ENCODE measurements at places on chromosomes 16 and 17. TPM values are rescaled to one million over a fixed set of nuclear protein-coding genes. Genes with fewer than 3 reads are reported as not detected.
A peak's percentile ranks its signal among the peaks of the same experiment; 100 is the strongest.

DNA sequence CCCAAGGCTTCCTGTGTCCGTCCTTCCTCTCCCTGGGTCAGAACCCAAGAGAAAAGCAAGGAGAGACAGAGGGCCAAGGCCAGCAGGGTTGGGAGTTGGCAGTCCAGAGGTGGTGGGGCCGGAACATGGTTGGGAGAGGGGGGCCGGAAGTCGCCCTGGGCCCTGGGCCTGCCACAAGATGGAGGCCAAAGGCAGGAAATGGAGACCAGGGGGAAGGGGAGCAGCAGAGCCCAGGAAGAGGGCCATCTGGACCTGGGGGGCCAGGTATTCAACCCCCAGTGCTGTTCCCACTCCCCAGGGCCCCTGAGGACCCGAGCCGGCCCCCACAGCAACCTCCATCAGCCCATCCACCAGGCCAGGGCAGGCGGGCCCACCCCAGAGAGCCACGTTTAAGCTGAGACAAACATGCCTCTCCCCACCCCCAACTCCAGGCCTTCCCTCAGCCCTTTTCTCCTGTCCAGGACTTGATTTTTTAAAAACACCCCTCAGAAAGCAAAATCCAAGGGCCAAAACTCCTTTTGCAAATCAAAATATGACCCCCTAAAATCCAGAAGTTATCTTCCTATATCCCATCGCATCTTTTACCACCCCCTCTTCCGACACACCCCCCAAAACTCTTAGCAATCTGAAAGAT lies 4.4 kb upstream of the BCL6B start:
- DNase-seq: no peak
- peaks cover 8% of the 10 kb centered on the region for H3K4me1 ChIP-seq
- peaks cover 9% of the 10 kb centered on the region for H3K27me3 ChIP-seq
- H3K36me3 ChIP-seq: 0 out of 2 replicates have a peak, but pooled peaks cover 2% of the 10 kb centered on the region
- no peak overlapping the region for H3K4me3 ChIP-seq

- H3K4me3 ChIP-seq: no peak overlapping the region
- no peaks in the 10 kb centered on the region for H3K36me3 ChIP-seq
- peaks cover 16% of the 10 kb centered on the region for H3K4me1 ChIP-seq
- no peaks in the 10 kb centered on the region for H3K27me3 ChIP-seq
- DNase-seq: no peak
- no peak overlapping the region for H3K27ac ChIP-seq
These were observed 8.5 kb upstream of the SOCS3 start for GRCh38 chr17:78368348-78368747.

- H3K36me3 ChIP-seq: no peaks in the 10 kb centered on the region
- H3K4me1 ChIP-seq: no peaks in the 10 kb centered on the region
- no peak for DNase-seq
- peaks cover 20% of the 10 kb centered on the region for H3K27me3 ChIP-seq
- no peak overlapping the region for H3K4me3 ChIP-seq
These were observed 11.8 kb upstream of the SLFN13 start for GRCh38 chr17:35460354-35460851.

DNA sequence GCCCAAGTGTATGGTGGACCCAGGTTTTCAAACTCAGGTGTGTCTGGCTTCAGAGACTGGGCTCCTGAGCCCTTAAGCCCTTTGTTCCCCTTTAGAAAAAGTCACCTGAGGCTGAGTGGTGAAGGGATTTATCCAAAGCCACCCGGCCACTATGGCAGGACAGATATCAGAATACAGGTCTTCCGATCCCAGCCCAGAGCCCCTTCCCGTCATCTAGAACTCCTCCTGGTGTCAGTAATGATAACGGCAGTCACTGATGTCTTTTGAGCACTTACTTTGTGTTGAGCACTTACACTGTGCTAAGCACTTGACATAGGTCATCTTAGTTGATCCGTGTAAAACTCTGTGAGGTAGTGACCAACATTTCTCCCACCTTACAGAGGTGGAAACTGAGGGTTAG lies 16.6 kb downstream of the NOD2 start:
- H3K4me3 ChIP-seq: no peak overlapping the region
- H3K27ac ChIP-seq: no peak overlapping the region
- no peak for DNase-seq
- H3K27me3 ChIP-seq: no peaks in the 10 kb centered on the region
- H3K36me3 ChIP-seq: no peaks in the 10 kb centered on the region

- DNase-seq: no peak
- H3K27ac ChIP-seq: no peak overlapping the region
- no peak overlapping the region for H3K4me3 ChIP-seq
- peaks cover 4% of the 10 kb centered on the region for H3K4me1 ChIP-seq
- no peaks in the 10 kb centered on the region for H3K36me3 ChIP-seq
These were observed 2.6 kb downstream of the STAC2 start for GRCh38 chr17:39222866-39223834.

- H3K36me3 ChIP-seq: peaks cover 16% of the 10 kb centered on the region
- H3K4me1 ChIP-seq: peaks cover 4% of the 10 kb centered on the region
- H3K27me3 ChIP-seq: no peaks in the 10 kb centered on the region
- no peak for DNase-seq
- H3K27ac ChIP-seq: no peak overlapping the region
These were observed 504 bp upstream of the COPRS start for GRCh38 chr17:31859487-31860008.

DNA sequence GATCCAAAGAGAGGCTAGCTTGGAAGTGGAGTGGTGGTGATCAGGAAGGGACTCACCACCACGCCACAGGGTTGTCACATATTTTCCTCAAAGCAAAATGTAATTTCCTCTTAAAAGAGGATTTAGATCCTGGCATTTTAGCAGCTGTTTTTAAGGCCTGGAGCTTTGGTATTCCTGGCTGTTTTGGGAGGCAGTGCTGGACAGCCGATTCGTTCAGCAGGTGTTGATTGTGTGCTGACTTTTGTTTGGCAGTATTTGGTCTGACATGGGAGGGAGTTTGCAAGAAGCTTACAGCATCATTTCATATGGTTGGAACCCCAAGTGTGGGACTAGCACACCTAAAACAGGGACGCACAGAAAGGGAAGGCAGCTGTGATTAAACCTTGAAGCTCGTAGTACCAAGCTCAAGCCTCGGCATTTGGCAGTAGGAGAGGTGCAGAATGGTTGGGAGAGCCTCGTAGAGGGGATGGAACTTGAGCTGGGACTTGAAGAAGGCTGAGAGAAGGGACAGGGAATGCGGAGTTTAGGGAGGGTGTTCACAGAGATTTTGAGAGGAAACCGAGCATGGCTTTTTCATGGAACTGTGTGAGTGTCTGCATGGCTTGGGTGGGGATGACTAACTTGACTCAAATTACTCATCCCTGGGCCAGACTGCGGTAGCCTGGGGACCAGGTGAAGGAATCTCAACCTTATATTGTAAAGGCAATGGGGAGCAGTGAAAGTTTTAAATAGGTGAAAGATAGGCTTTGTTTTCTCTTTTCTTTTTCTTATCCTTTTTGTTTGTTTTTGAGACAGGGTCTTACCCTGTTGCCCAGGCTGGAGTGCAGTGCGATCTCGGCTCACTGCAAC lies 52.3 kb downstream of the RPTOR start:
- peaks cover 5% of the 10 kb centered on the region for H3K4me1 ChIP-seq
- DNase-seq: peak; percentile 36
- no peak overlapping the region for H3K27ac ChIP-seq
- no peaks in the 10 kb centered on the region for H3K27me3 ChIP-seq

Gene TMEM94
- total RNA-seq: 8.4 TPM

Gene NPIPA5
- total RNA-seq: not detected

Gene KRTAP3-1
- not detected for total RNA-seq
